HepG2 (cell line): ENCODE measurements at places on chromosomes 1 and 21. TPM values are rescaled to one million over a fixed set of nuclear protein-coding genes. Genes with fewer than 3 reads are reported as not detected.

- no peak for DNase-seq
Observed at GRCh38 chr21:33825915-33826314, 89.7 kb downstream of the ATP5PO start.

DNA sequence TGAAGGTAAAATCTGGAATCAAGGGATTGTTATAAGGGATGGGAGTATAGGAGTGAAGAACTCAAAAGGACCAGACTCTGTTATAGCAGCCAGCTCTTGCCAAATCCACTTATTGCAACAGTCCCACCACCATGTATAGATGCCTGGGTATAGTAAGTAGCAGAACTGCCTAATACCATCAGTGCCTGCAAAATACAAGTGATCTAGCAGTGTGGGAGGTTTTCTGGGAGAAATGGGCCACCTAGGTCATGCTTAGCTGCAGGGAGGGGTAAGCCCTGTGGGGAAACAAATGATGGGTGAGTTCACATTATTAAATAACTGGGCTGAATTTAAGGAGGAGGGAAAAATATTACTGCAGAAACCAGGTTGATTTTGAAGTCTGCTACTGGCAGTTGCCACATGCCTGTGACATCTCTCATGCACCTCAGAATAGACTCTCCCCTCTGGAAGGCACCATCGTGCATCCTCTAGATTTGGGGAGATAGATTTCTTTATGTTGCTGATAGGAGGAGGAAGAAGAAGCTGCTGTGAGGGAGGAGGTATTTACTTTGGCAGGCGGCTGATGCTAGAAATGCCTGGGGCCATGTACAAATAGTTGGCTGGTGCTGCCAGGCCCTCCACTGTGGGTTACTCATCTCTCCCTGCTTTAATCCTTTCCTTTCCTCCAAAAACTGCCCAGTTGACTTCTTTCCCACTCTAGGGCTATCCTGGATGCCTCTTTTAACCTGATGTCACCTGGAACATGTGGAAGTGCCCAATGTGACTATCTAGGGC is 27.5 kb downstream of the HLX start:
- no peak for DNase-seq

DNA sequence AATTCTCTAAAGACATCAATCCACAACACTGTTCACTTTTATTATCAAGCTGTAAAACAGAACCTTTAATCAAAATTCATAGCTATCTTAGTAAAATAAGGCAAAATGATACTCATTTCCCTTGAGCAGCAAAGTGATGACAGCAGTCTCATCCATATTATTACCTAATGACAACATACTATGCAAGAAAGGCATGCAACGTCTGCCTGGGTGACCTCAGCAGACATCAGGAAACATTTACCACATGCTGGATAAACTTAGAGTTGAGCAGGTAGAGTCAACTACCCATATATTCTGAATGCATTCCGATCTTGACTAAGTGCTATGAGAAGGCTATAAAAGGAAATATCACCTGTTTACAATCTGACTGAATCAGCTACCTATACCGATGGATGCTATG is 145.1 kb downstream of the SIPA1L2 start:
- DNase-seq = no peak

The PDC gene
- total RNA-seq = not detected in 2 replicates

The ZNF687 gene
- 14.1 and 15.0 TPM in 2 replicates for total RNA-seq

The FYB2 gene
- total RNA-seq = 1.4 and 2.7 TPM in 2 replicates

- DNase-seq = no peak
Observed at GRCh38 chr1:114468047-114468446, 43.0 kb downstream of the TRIM33 start.

The SPRR2G gene
- total RNA-seq = not detected in 2 replicates

- DNase-seq = peak; percentile 26
Observed at GRCh38 chr1:204647114-204647804, 38.3 kb downstream of the LRRN2 start.

GRCh38 chr1:54284781-54285529 is 85.0 kb downstream of the MRPL37 start:
- DNase-seq = no peak

The CELA3A gene
- total RNA-seq = not detected in 2 replicates

- DNase-seq = no peak
Observed at GRCh38 chr1:175525222-175525621, 218.2 kb downstream of the TNR start.

- peak; percentile 15 for DNase-seq
Observed at GRCh38 chr1:209808059-209808581, 2.2 kb upstream of the IRF6 start.

The OLFML3 gene
- total RNA-seq = 2.1 and 5.1 TPM in 2 replicates

The UMODL1 gene
- not detected in 2 replicates for total RNA-seq

GRCh38 chr1:161678500-161678899 is 15.6 kb downstream of the FCGR2B start:
- DNase-seq = no peak

- DNase-seq = no peak
Observed at GRCh38 chr1:47209091-47209490, 19.3 kb upstream of the PDZK1IP1 start.

DNA sequence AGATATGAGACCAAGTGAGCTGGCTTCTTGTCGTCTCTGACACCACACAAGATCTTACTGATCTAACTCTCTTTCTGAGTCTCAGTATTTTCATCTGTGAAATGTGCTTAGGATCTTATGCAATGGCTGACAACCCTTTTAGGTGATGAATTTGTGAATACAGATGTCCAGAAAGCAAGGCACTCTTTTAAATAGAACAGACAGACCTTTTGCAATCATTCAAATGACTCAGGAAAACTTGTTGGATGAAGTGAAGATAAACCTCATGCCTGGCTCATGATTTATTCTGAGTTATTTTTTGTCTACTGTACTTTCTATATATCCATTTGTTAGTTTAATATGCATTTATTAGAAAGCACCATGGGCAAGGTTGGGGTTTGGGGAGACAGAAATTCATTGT is 411.3 kb downstream of the PTPRU start:
- no peak for DNase-seq

The KRTAP10-7 gene
- total RNA-seq = not detected in 2 replicates

DNA sequence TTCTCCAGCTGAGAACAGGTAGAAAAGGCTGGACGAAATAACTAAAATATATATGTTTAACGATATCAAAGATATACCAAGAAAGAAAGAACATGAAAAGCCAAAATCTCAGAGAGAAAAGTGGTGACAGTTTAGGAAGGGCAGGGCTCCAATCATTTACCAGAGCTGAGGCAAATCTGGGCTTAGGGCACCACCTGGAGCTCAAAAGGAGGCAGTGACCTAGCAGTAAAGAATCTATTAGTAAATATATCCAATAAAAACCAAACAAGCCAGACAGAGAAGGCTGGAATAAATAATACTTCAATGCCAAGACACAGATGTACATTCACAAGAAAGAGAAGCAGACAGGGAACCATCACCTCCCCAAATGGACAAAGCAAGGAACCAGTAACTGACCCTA is 43.5 kb downstream of the CHIA start:
- DNase-seq = peak; percentile 50
